MCF 10A (cell line): ENCODE measurements at places on chromosomes 5 and 9. TPM values are rescaled to one million over a fixed set of nuclear protein-coding genes. Genes with fewer than 3 reads are reported as not detected.

DNA sequence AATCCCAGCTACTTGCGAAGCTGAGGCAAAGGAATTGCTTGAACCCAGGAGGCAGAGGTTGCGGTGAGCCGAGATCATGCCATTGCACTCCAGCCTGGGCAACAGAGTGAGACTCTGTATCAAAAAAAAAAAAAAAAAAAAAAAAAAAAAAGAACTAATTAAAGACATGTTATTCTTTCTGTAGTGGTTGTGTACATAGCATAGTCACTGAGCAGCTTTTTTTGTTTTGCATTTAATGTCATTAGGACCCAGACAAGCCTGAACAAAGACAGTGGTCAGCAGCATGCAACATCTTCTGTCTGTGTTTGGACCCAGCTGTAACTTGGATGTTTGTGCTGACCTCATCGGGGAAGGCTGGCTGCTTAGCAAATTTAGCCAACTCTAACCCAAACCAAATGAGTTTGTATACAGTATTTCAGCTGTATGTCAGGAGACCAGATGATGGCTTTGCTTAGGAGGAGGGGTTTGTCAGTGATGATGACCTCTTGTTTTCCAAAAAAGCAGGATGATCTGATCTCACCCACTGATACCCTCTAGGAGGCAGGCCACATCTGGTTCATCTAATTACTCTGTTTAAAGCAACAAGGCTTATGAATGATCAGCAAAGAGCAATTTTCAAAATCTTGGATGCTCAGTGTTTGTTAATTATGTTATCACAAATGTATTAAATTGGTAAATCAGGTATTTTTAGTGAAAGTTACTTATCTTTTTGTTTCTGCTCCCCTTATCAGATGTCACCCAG lies 39.5 kb downstream of the SNCAIP start:
- H3K4me1 ChIP-seq, result peaks cover 9% of the 10 kb centered on the region
- H3K27ac ChIP-seq, result no peak overlapping the region
- no peak overlapping the region for H3K4me3 ChIP-seq
- no peak for DNase-seq

DNA sequence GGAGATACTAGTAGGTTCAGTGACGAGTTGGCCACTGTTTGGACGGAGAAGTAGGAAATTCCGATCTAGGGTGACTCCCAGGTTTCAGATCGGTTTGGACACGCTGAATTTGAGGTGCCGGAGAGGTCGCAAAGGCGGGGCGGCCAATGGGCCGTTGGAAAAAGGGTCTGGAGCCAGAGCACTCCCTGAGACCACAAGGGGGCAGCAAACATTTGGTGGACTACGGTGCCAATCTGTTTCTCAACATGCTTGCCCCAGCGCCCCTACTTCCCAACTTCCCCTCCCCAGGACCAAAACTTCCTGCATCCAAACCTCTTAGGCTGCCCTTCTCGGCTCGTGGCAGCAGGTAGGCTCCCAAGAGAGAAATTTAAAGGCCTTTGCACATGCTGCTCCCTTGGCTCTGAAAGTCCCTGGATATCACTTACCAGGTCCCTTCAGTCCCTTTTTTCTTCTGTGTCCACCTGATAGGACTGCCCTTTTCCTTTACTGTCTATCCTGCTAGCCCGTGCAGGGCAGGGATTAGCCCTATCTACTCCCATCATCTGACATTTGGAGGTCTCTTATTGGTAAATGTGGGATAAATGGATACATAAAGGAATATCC lies 992 bp upstream of the RPP25L start:
- DNase-seq, result peak; percentile 89
- peak overlapping the region; percentile 91 for H3K4me3 ChIP-seq
- peaks cover 17% of the 10 kb centered on the region for H3K36me3 ChIP-seq
- H3K4me1 ChIP-seq, result peaks cover 14% of the 10 kb centered on the region
- peak overlapping the region; percentile 97 for H3K27ac ChIP-seq
- no peaks in the 10 kb centered on the region for H3K27me3 ChIP-seq

DNA sequence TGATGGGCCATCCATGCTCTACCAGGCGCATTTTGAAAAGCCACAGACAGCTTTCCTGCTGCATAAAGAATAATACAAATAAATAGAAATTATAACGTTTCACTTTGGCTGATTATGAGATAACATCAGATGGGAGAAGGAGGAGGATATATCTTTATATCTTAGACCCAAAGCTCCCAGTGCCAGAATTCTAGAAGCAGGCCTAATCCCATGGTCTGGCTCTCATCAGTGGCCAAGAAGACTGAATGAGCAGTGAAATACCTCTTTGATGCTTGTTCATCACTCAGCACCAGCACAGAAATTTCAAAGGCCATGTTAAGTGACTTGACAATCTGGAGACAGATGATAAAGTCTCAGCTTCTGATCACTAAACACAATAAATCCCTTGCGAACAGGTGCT lies 107.6 kb downstream of the PPP2R2B start:
- H3K27ac ChIP-seq, result no peak overlapping the region
- no peak for DNase-seq
- H3K4me1 ChIP-seq, result no peaks in the 10 kb centered on the region
- no peak overlapping the region for H3K4me3 ChIP-seq
- H3K27me3 ChIP-seq, result no peaks in the 10 kb centered on the region

The MSX2 gene
- total RNA-seq, result 4.8 and 5.6 TPM in 2 replicates

DNA sequence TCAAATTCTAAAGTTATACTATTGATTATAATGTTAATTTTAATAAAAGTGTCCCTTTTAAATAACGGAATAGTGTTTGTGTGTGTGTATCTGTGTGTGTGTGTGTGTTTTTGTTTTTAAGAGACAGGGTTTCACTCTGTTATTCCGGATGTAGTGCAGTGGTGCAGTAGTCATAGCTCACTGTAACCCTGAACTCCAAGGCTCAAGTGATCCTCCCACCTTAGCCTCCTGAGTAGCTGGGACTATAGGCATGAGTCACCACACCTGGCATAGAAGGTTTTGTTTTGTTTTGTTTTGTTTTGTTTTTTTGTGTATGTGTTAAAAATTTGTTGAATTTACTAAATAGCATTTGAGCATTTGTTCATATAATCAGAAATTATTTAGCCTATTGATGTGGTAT lies 64.6 kb downstream of the YTHDC2 start:
- H3K36me3 ChIP-seq, result peaks cover 39% of the 10 kb centered on the region
- DNase-seq, result peak; percentile 40
- no peaks in the 10 kb centered on the region for H3K27me3 ChIP-seq
- no peaks in the 10 kb centered on the region for H3K4me1 ChIP-seq

The SREK1 gene
- total RNA-seq, result 87.3 and 102 TPM in 2 replicates

DNA sequence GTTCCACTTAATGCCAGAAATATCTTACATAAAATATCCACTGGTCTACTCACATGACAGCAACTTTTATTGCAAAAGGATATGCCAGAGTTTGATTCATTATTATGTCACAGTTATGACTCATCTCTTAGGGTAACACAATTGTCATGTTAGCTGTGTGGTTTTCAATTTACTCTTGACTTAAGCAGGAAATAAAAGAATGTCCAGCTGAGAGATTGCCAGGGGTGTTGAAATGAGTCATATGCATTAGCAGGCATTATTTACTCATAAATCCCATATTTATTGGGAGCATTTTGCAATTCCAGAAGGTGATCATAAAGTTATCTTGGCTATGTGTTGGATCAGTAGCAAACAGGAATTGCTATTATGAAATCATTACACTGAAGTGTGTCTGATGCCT lies 1164.6 kb upstream of the CDH18 start:
- DNase-seq, result peak; percentile 97
- H3K36me3 ChIP-seq, result no peaks in the 10 kb centered on the region
- H3K4me3 ChIP-seq, result no peak overlapping the region
- H3K4me1 ChIP-seq, result peaks cover 10% of the 10 kb centered on the region
- no peaks in the 10 kb centered on the region for H3K27me3 ChIP-seq
- no peak overlapping the region for H3K27ac ChIP-seq
